ENCODE measurements at places on chromosomes 7 and 10. TPM values are rescaled to one million over a fixed set of nuclear protein-coding genes. Genes with fewer than 3 reads are reported as not detected.

COL1A2 gene
- 10,219 TPM for total RNA-seq

FFAR4 gene
- total RNA-seq, result not detected

SEC61A2 gene
- total RNA-seq, result 12.8 TPM

FRA10AC1 gene
- total RNA-seq, result 8.0 TPM

OR2F2 gene
- not detected for total RNA-seq

NEUROD6 gene
- not detected for total RNA-seq

LIPF gene
- not detected for total RNA-seq

PFKP gene
- total RNA-seq, result 83.2 TPM

TNRC18 gene
- 83.9 TPM for total RNA-seq

FEZF1 gene
- not detected for total RNA-seq

SEMA3A gene
- total RNA-seq, result 193 TPM

CYP17A1 gene
- total RNA-seq, result not detected

C7orf57 gene
- 0.24 TPM for total RNA-seq

SLC26A3 gene
- total RNA-seq, result not detected

EVX1 gene
- not detected for total RNA-seq

ETV1 gene
- total RNA-seq, result 12.8 TPM

EZH2 gene
- 5.7 TPM for total RNA-seq

MPP7 gene
- total RNA-seq, result 0.16 TPM

CRYGN gene
- total RNA-seq, result 0.16 TPM

TCAF2 gene
- 7.6 TPM for total RNA-seq

ZEB1 gene
- 153 TPM for total RNA-seq
